NCI-H510A (cell line): ENCODE measurements at places on chromosomes 2 and 18.

DNA sequence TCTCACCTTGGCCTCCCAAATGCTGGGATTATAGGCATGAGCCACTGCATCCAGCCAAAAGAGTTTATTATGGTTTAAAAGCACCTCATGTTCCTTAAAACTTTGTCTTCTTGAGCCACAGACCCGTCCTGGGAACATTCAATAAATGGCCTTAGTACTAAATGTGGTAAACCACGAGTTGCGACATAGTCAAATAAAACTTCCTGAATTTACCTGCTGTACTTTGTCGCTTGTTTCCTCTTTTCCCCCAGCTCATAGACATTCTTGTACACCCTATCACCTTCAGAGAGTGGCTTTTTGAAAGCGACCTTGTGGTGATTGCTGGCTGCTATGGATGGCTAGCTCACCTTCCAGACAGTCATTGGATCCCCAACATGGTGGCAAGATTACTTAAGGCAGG is 310.4 kb downstream of the LRRTM1 start:
- DNase-seq, result no peak

- DNase-seq, result no peak
Observed at GRCh38 chr2:186907897-186908296, 58.9 kb upstream of the ZSWIM2 start.

DNA sequence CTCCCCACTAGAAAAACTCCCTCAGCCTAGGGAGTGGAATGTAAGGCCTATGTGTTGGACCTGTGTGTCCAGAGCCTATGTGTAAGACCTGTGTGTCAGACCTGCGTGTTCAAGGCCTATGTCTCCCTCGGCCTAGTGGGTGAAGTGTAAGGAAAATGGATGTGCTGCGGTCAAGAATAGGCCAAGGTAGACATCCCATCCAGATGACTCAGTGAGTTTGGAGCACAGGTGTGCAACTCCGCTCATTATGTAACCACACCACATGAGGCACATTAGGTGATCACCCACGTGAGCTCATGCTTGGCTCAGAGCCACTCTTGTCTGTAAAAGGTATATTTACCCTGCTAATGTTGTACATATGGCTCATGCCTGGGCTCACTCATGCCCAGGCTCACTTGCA is 565.3 kb upstream of the CRIM1 start:
- no peak for DNase-seq

GRCh38 chr2:100321179-100321865 is 979 bp downstream of the LONRF2 start:
- peak; percentile 52 for DNase-seq

- DNase-seq, result no peak
Observed at GRCh38 chr2:224036731-224037361, 2.2 kb downstream of the SERPINE2 start.

DNA sequence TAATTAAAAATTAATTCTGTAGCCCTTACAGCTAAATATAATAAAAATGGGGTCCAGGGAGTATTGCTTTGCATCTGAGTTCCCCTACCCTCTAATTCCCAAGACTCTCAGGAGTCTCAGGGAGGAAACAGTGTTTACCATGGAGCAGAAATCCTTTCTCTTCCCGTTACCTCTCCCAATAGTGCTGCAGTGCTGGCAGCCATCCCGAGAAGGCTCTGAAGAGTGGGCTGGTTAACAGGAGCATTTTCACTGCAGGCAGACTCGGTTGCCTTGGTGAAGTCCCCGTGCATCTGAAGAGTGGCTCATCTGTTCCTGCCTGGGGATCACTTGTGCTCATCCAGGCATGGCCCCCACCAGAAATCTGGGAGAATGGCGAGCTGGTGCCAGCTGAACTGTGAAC is 41.8 kb upstream of the TMEM178A start:
- no peak for DNase-seq
